Stimulated activated CD8-positive, alpha-beta memory T cell treated with anti-CD3 and anti-CD28 coated beads, Interleukin-15, amount 100 ng/mL, for 1 hour (primary cell): ENCODE measurements at places on chromosomes 2 and 18.
A peak's percentile ranks its signal among the peaks of the same experiment; 100 is the strongest.

DNA sequence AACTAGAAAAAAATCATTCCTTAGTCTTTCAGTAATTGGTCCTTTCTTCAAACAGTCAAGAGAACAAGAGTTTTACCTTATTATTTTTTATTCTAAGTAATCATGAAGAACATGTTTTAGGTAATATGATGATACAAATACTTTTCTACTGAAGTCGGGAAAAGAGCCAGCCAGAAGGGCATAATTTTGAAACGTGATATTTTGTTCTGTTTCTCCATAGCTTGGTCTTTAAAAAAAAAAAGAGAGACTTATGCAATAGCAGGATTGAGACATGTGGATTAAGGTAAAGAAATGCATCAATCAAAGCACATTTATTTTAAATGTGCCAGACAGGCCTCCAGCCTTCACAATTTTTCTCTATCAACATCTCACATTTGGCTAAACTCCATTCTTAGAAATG lies 1016.8 kb downstream of the CNTNAP5 start:
- DNase-seq: no peak

DNA sequence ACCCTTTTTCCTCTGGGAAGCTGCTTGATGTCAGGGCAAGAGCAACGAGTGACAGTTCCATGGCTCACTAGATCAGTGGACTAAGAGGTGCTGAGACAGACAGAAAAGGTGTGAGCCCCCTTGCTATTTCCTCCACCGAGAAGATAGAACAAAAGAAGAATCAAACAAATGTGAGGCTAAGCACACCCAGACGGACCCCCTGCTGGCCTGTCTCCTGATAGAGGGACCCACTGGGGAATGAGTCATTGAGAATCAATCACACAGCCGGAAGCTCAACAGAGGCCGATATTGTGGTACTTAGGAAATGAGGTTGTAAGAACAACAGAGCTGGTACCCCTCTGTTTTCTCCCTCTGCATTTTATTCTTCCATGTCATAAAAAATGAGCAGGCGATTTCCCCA lies 89.8 kb upstream of the TEX51 start:
- no peak for DNase-seq

GRCh38 chr2:20357638-20358389 lies 7.2 kb upstream of the PUM2 start:
- DNase-seq: no peak

GRCh38 chr2:89845532-89845931 lies 1154.1 kb downstream of the RPIA start:
- DNase-seq: no peak

- DNase-seq: no peak
Measured at GRCh38 chr2:6181926-6182325, 489.7 kb downstream of the SOX11 start.

GRCh38 chr2:114201781-114202180 lies 240.7 kb upstream of the DPP10 start:
- no peak for DNase-seq

DNA sequence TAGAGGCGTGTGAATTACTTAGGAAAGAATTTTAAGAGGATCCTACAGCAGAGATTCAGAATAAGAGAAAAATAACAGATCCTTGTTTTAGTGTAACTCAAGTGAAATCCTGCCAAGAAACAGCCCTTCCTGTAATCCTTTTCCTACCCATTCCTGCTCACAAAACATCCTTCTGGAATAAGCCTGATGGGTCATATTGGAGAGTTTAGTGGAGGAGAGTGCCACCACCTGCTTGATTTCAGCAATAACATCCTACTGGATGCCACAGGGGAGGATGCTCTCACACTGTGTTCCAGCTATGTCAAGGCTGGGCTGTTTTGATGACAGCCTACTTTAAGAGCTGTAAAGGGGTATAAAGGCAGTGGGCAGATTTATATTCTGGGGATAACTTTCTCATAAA lies 54.8 kb upstream of the CCDC178 start:
- DNase-seq: no peak

DNA sequence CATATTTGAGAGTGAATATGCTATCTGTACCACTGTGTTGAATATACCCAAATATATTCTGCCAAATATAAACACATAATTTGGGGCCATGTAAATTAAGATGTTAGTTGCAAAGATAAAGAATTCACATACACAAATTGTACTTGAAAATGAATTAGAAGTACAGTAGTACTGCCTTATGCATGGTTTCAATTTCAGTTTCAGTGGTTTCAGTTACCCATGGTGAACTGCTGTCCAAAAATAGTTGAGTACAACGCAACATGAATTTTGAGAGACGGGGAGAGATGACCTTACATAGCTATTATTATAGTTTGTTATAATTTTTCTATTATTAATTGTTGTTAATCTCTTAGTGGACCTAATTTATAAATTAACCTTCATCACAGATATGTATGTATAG lies 1313.0 kb upstream of the FAM98A start:
- DNase-seq: no peak

DNA sequence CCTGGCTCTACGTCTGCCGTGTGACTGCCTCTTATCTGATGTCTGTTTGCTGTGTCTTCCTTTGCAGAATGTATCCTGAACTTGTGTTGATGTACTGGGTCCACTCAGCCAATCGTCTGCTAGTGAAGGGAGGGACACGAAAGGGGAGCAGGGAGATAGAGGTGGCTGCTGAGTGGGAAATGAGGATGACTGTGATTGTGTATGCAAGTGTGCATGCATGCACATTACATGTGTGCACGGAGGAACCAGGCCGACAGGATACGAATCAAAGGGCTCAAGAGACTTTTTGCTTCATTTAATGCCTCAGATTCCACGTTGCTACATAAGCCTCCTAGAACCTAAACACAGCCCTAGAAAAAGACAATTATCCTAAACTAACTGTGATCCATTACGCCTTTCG lies 111.2 kb downstream of the TFCP2L1 start:
- DNase-seq: no peak

GRCh38 chr2:239245107-239245506 lies 155.7 kb downstream of the HDAC4 start:
- DNase-seq: no peak

GRCh38 chr18:26448714-26449159 lies 99.6 kb downstream of the KCTD1 start:
- no peak for DNase-seq

DNA sequence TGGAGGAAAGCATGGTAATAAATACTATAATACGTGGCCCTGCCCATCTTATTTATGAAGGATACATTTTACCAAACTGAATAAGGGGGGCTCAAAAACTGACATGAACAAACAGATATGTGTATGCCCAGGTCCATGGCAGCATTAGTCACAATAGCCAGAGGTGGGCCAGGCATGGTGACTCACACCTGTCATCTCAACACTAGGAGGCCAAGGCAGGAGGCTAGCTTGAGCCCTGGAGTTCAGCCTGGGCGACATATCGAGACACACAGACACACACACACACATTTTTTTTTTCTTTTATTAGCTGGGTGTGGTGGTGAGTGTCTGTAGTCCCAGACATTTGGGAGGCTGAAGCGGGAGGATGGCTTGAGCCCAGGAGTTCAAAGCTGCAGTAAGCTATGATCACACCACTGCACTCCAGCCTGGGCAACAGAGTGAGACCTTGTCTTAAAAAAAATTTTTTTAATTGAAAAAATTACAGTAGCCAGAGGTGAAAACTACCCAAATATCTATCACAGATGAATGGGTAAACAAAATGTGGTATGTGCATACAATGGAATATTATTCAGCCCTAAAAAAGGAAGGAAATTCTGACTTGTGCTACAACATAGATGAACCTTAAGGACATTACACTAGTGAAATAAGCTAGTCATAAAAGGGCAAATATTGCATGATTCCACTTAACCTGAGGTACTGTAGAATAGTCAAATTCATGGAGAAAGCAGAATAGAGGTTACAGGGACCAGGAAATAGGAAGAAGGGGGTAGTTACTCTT lies 8.0 kb downstream of the ATP8B1 start:
- DNase-seq: no peak

DNA sequence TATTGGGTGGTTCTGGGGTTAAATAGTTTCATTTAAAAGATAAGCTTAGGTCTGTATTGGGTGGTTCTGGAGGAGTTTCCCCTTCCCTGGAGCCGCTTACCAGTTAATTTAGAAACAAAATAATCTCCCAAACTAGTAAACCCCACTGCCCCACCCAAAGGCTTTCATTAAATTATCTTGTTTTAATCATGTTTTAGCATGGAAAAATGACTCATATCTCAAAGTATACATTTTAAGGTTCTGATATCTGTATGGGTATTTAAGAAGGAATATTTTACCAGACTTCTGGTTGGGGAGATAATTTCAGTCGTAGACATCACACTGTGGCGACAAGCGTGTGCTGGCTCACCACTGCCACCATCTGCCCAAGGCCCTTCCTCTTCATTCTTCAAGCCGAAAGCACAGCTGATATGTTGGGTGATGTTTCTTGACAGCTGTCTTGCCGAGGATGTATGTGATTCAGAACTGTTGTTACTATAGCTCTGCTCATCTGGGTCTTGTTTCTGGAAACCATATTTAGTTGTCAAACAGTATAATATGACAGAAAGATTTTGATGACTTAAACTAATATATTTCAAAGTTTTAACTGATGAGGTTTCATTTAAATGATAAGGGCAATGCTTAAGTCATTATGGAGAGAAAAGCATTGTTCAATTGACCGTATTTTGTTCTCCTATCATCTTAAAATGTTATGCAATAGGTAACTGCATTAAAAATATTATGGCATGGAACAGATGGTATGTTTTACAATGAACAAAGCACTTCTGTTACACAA lies 5.1 kb downstream of the FIGLA start:
- DNase-seq: no peak

- no peak for DNase-seq
Measured at GRCh38 chr2:98300141-98300874, 45.9 kb upstream of the CNGA3 start.

DNA sequence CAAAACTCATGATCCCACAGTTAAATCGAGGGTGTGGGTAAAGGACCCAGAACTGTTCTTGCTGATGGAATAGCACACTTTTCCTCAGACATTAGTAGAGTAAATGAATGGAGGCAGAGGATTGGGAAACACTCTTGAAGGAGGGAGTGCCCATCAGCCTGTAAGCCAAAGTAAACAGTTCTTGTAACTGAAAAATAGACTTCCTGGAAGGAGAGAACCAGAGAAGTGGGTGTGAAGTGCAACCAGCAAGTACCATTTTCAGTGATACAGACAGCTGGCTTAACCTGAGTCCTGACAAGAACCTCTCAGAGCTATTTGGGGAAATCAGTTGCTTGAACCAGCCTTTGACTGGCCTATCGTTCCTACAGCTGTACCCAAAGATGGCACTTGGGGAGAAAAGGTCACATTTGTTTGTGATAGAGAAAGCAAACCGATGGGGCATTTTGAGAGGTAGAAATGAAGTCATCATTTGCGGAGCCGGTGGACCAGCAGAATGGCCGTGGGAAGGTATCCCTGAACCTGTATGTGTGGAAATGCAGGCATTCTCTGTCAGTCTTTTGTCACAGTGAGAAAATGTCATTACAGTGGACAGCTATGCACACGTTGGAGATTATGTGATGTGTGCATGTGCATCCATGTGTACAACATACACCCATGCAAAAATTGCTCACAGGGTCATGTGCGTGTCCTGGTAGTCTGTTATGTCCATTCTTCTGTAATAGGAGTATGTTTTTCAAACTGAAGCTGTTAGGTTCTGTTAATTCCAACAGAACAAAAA lies 17.8 kb downstream of the CRIM1 start:
- no peak for DNase-seq

DNA sequence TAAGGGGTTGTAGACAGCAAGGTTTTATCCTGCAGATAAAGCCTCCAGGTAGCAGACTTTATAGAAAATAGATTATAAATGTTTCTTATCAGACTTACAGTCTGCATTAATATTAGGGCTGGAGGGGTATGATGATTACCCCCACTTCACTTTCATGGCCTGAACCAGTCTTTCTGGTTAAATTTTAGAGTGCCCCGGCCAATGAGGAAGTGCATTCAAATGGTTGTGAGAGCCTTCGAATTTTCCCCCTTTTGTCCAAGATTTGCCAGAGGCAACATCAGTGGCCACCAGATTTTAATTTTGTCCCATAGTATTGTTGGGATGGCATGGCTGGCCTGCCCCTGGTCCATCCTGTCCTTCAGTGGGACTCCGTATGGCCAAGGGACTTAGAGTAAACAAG lies 31.6 kb downstream of the COMMD1 start:
- no peak for DNase-seq

DNA sequence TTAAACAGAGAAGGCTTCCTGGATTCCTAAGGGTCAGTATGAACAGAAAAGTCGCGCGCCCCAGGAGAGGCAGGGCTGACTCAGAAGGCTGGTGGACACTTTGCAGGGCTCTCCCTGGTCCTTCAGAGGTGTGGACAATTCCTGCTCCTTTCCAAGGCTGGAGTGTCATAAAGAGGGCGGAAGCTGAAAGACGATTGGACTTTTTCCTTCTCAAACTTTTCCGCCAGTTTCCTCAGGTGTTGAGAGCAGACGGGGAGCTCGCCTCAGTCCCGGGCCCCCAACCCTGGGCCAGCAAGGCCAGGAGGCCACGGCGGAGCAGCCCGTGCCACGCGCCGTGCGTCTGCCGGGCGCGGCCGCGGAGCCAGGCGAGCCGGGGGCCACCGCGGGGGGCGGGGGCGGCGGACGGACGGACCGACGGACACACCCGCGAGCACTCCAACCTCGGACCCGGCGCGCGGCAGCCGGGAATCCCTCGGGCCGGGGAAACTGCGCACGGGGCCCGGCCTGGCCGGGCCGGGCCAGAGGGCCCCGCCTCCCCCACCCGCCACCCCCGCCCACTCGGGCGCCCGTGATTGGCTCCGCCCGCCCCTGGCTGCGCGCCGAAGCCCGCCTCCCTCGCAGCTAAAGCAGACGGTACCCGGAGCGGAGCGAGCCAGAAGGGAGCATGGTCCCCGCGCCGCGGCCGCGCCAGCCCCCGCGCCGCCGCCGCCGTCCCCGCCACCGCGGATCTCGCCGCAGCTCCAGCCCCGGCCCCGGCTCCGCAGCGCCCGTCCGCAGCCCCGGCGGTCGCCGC lies at the start of gene KLHL29:
KLHL29 (plus strand) TSS at position 629 of the 793 bp plus-strand sequence. CDS start 177,018 bp downstream, outside the sequence.
- DNase-seq: peak; percentile 37

GRCh38 chr2:100643906-100644501 lies 81.2 kb downstream of the PDCL3 start:
- DNase-seq: no peak

DNA sequence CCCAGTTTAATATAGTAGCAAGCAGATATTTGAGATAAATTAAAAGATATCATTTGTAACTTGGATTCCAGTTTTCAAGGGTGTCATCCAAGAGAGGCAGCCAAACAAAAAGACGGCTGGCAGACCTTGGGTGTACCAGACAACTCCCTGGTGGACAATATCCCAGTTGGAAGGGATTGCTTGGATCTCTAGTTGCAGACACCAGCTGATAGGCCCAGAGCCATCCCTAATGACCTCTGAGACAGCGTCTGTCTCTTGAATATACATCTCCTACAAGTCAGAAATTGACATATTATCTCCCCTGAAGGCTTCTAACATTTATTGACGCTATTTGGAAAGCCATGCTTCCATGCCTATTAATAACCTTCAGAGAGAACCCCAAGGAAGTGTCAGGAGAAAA lies 67.7 kb downstream of the ACVR1 start:
- no peak for DNase-seq

GRCh38 chr2:69940691-69941090 lies 20.7 kb downstream of the ASPRV1 start:
- DNase-seq: no peak

- no peak for DNase-seq
Measured at GRCh38 chr2:237782181-237782580, 16.4 kb upstream of the RBM44 start.
